ENCODE measurements at places on chromosomes 6 and 20. TPM values are rescaled to one million over a fixed set of nuclear protein-coding genes. Genes with fewer than 3 reads are reported as not detected.

- peak; percentile 65 for DNase-seq
These were observed 187.0 kb downstream of the HDGFL1 start for GRCh38 chr6:22756365-22756764.

ZC3H12D gene
- under 0.01 TPM for total RNA-seq

- DNase-seq = no peak
These were observed 502.4 kb upstream of the PTCHD4 start for GRCh38 chr6:48613231-48613949.

DNA sequence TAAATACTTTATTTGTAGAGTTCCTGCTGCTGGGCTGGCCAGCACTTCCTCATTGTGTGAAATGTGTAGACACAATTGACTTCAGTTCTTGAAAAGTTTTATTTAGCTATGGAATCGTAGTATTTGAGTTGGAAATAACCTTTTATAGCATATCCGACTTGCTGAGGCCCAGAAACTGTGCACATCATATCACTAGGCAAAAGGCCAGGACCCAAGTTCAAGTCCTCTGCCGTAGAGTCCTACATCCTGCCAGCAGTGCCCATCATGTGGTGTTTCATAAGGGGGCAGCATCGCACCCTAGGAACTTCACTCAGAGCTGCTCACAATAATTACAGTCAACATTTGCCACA is 207.7 kb upstream of the SNX9 start:
- no peak for DNase-seq
